ENCODE measurements at places on chromosomes 2 and 18.

DNA sequence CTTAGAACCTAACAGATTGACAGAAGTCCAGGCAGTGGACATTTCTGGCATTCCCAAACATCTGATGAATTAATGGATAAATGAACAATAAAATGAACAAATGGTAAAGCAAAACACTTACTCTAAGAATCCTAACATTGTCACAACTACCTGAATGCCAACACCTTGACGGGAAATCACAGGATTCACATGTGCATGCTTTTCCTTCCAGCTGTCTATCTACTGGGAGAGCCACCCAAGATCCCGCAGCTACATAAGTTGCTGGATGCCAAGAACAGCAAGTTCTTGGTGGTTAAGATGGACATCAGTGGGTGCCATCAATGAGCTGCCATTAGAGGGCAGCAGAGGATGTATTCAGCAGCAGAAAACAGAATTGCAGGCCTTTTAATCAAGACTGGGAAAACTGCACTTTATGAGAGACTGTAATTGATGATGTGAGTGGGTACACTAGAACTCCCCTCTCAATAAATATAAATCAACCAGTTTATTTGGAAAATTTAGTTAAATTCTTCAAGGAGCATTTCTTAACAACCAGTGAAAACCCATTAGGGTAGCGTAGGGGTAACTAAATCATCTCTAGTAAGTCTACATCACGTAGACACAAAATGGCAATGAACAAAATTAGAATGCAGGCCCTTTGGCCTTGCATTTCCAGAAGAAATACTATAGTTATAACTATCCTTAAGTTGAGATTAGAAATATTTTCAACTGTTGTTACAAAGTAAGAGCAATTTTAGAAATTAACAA, 45.6 kb downstream of the SESTD1 start:
- peak; percentile 50 for DNase-seq

DNA sequence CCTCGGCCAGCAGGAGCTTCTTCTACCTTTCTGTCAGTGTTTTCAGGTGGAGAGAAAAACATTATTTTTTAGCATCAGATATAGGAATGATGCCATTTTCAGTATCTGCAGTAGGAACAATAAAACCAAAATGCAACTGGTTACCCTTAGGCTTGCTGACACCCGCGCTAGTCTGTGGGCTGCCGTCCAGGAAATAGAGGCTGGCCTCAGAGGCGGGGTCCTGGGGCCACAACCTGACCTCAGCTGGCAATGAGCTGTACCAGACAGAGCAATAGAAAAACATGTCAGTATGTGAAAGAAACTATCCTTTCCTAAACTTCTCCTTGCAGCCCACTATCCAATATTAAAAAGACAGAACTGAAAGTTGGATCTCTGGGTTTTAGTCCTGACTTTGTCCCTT, 4.6 kb upstream of the ST6GAL2 start:
- DNase-seq, result no peak

DNA sequence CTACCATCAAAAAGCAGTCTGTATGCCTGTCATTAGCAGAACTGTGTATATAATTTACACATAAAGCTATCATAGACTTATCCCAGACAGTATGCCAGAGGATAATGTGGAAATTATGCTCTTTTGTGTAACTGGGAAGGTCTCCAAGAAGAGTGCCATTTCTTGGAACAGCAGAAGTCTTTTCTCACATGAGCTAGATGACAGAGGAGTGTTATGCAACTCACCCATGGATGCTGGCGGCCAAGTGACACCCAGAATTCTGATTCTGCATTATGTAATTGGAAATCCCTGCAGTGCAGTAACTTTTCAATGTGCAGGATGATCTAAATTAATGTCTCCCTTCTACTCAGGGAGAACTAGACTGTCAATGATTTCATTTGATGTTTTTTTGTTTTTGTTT, 160.0 kb downstream of the UBE2E3 start:
- no peak for DNase-seq

GRCh38 chr2:26982102-26982742, 11.8 kb downstream of the MAPRE3 start:
- DNase-seq, result no peak

- no peak for DNase-seq
Measured at GRCh38 chr2:200575957-200576356, 9.9 kb upstream of the AOX1 start.

GRCh38 chr18:10936176-10937053, 213.0 kb downstream of the PIEZO2 start:
- DNase-seq, result peak; percentile 37

- DNase-seq, result no peak
Measured at GRCh38 chr2:225739328-225739727, 339.8 kb downstream of the NYAP2 start.

DNA sequence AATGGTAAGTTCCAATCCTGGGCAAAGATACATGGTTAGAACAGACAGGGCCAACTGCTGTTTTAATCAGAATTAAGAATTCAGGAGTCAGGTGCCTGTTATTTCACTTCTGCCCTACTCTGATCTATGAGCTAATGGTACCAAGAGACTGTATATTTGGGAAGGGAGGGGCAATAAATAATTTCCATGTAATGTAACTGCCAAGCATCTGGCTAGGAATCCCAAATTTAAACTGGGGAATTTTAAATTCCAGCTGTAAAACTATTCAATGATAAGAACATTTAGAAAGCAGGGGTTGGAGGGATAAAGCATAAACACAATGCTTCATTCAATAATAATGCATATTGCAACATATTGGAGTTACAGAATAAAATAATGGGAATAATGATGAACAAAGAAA, 49.7 kb downstream of the SCN7A start:
- DNase-seq, result no peak
